ENCODE measurements at places on chromosomes 2 and 18. TPM values are rescaled to one million over a fixed set of nuclear protein-coding genes. Genes with fewer than 3 reads are reported as not detected.
A peak's percentile ranks its signal among the peaks of the same experiment; 100 is the strongest.

Gene PCBP1
- 227 TPM for polyA plus RNA-seq

Gene DSG4
- polyA plus RNA-seq: not detected

DNA sequence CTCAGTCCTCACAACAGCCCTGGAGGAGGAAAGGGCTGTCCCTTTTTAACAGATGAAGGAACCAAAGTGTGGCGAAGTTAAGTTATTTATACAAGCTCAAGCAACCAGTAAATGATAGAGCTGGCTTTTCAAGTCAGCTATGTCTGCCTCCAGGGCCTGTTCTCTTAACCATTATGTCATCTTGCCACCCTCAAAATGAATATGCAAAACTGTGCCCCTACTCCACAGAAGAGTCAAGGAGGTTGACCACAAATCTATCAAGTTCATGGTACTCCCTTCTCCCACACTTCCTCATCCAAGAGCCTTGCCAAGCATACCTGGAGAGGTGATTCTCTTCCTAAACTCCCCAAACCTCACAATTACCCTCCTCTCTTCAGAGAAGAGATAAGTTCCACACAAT lies 37.3 kb upstream of the CREB1 start:
- H3K4me1 ChIP-seq: no peaks in the 10 kb centered on the region
- DNase-seq: no peak
- no peaks in the 10 kb centered on the region for H3K27me3 ChIP-seq
- peak overlapping the region; percentile 61 for H3K27ac ChIP-seq

DNA sequence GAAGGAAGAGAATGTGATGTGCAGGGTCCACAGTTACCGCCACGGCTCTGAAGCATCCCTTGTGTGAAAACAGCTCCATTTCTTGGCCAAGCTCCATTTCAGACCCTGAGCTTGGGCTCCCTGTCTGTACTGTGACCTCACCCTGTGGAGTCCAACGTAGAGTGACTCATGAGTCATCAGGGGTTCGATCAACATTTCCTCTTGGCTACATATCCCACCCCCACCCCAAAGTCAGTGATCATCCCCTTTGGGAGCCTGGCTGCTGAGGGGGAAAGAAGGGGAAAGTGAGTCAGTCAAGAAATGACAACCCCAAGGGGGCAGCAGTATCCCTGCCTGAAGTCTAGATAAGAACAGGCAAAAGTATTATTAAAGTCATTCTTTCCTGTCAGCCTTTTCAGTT lies 62.2 kb downstream of the PAPOLG start:
- peaks cover 10% of the 10 kb centered on the region for H3K27me3 ChIP-seq
- no peaks in the 10 kb centered on the region for H3K36me3 ChIP-seq
- no peak overlapping the region for H3K27ac ChIP-seq
- DNase-seq: peak; percentile 22
- H3K4me1 ChIP-seq: no peaks in the 10 kb centered on the region

DNA sequence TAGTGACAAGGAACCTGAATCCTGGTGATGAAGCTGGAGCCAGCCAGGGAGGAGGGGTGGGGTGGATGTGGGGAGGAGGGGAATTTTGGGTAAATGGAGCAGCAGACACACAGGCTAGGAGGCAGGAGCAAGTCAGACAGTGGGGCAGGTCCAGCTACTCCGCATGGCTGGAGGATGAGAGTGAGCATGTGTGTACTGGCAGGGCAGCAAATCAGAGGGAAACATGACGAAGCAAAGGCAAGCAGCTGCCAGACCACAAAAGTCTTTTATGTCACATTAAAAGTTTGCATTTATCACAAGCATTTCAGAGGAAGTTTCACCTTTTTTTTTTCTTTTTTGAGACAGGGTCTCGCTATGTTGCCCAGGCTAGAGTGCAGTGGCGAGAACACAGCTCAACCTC lies 11.9 kb upstream of the KIDINS220 start:
- H3K27ac ChIP-seq: no peak overlapping the region
- no peaks in the 10 kb centered on the region for H3K27me3 ChIP-seq

Gene DSC3
- 0.08 TPM for polyA plus RNA-seq

DNA sequence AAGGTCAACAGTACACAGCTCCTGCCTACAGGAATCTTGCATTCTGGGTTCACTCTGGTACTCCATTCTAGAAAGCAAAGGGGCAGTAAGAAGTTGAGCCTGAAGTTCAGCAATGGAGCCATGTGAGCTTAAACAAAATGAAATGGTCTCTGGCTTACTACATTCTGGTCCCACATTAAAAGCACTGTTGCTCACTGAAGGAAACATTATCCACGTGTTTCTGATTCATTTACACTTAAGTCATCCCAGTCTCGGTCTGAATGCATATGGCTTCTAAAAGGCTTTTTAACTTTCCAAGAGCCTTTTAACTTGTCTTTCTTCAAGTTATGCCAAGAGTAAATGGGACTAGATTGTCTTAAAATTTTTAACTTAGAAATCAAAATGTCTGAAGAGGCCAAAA lies 177.8 kb downstream of the LNPK start:
- no peak overlapping the region for H3K4me3 ChIP-seq
- DNase-seq: no peak
- H3K27ac ChIP-seq: no peak overlapping the region

- no peaks in the 10 kb centered on the region for H3K36me3 ChIP-seq
- DNase-seq: no peak
- H3K4me3 ChIP-seq: no peak overlapping the region
- no peaks in the 10 kb centered on the region for H3K27me3 ChIP-seq
- no peaks in the 10 kb centered on the region for H3K4me1 ChIP-seq
- no peak overlapping the region for H3K27ac ChIP-seq
Measured at GRCh38 chr2:114752425-114752824, 310.0 kb downstream of the DPP10 start.

- no peak overlapping the region for H3K4me3 ChIP-seq
- H3K4me1 ChIP-seq: no peaks in the 10 kb centered on the region
- no peak overlapping the region for H3K27ac ChIP-seq
- no peaks in the 10 kb centered on the region for H3K36me3 ChIP-seq
Measured at GRCh38 chr2:10514743-10515142, 66.6 kb upstream of the ODC1 start.

GRCh38 chr2:11132036-11132671 lies 23.1 kb upstream of the SLC66A3 start:
- peaks cover 5% of the 10 kb centered on the region for H3K27me3 ChIP-seq
- H3K4me3 ChIP-seq: no peak overlapping the region
- peaks cover 16% of the 10 kb centered on the region for H3K4me1 ChIP-seq

DNA sequence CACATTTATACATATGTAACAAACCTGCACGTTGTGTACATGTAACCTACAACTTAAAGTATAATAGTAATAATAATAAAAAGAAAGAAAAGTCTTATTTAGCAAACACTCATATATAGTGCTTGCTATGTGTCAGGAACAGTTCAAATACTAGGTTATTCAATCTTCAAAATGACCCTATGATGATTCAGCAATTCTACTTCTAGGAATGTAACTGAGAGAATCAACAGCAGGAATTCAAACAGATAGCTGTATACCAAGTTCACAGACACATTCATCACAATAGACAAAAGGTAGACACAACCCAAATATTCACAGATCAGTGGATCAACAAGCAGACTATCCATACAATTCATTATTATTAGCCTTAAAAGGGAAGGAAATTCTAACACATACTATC lies 69.5 kb downstream of the MYO5B start:
- no peak overlapping the region for H3K27ac ChIP-seq
- H3K36me3 ChIP-seq: no peaks in the 10 kb centered on the region
- H3K4me1 ChIP-seq: no peaks in the 10 kb centered on the region
- H3K4me3 ChIP-seq: no peak overlapping the region
- no peak for DNase-seq

Gene DPP10
- not detected for polyA plus RNA-seq

Gene RPRM
- not detected for polyA plus RNA-seq

Gene CCDC141
- not detected for polyA plus RNA-seq

- DNase-seq: no peak
- peaks cover 6% of the 10 kb centered on the region for H3K36me3 ChIP-seq
- no peak overlapping the region for H3K27ac ChIP-seq
Measured at GRCh38 chr2:45533771-45534170, 77.3 kb downstream of the SRBD1 start.

DNA sequence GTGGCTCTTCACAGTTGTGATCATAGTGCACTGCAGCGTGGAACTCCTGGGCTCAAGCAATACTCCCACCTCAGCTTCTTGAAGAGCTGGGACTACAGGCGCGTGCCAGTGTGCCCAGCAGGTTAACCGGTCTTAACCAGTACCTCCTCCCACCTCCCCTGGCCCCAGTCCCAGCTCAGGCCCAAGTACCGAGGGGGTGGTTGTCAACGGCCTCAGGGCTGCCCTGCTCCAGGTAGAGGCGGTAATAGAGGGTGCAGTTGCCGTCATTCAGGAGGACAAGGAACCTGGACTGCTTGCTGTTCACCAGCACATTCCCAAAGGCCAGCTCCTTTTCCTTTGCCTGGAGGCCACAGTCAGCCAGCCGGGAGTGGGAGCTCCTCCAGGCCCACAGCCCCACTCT lies 19.7 kb downstream of the CFAP65 start:
- no peak overlapping the region for H3K4me3 ChIP-seq
- peaks cover 70% of the 10 kb centered on the region for H3K27me3 ChIP-seq
- no peaks in the 10 kb centered on the region for H3K36me3 ChIP-seq
- no peak for DNase-seq
- H3K27ac ChIP-seq: no peak overlapping the region

DNA sequence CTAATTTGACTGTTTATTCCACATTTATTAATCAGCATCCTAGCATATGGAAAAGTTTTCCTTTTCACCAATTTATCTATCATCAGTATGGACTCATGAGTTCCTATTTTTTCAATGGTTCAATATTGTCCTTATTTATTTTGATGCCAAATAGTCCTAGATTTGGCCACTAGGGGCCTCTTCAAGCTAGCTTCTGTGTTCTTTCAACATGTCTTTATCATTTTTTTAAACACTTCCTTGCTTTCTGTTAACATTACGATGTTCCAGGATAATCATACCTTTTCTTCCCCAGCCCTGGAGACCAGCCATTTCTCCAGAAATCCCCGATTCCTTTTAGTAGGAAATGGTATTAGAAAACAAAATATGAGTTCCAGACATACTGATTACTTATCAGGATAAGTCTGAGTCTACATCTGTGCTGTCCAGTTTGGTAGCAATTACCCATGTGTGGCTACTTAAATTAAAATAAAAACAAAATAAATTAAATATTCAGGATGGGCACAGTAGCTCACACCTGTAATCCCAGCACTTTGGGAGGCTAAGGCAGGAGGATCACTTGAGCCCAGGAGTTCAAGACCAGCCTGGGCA lies 70.6 kb downstream of the RPE start:
- no peaks in the 10 kb centered on the region for H3K36me3 ChIP-seq
- no peak overlapping the region for H3K27ac ChIP-seq
- H3K4me1 ChIP-seq: no peaks in the 10 kb centered on the region
- peak; percentile 16 for DNase-seq
- H3K4me3 ChIP-seq: no peak overlapping the region

GRCh38 chr2:20986024-20986939 lies 57.6 kb downstream of the APOB start:
- no peaks in the 10 kb centered on the region for H3K36me3 ChIP-seq
- peaks cover 22% of the 10 kb centered on the region for H3K27me3 ChIP-seq
- H3K27ac ChIP-seq: no peak overlapping the region
- H3K4me3 ChIP-seq: no peak overlapping the region
- DNase-seq: no peak

Gene CPO
- polyA plus RNA-seq: not detected

- H3K4me3 ChIP-seq: no peak overlapping the region
- no peaks in the 10 kb centered on the region for H3K27me3 ChIP-seq
- no peaks in the 10 kb centered on the region for H3K4me1 ChIP-seq
- DNase-seq: no peak
- no peak overlapping the region for H3K27ac ChIP-seq
Measured at GRCh38 chr2:164617466-164617865, 3.8 kb downstream of the GRB14 start.

Gene HK2
- polyA plus RNA-seq: 21.3 TPM

DNA sequence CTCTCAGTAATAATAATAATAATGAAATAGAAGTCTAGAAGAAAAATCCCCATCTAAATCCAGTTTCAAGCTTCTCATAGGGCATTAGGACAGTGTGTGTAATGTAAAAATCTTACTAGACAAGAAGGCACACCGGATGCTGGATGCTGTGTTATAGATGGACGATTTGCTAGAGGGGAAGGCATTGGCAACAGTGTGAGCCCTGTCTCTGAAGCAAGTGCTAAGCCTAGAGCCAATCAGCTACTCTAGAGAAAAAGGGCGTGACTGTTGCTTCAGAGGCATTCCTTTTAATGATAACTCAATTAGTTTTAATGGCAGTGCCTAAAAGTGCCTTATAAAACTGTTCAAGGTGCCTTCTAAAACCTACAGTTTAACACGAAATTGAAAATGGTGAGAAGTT lies 344.9 kb downstream of the TDRD15 start:
- H3K4me1 ChIP-seq: no peaks in the 10 kb centered on the region
- no peaks in the 10 kb centered on the region for H3K27me3 ChIP-seq
- no peaks in the 10 kb centered on the region for H3K36me3 ChIP-seq

GRCh38 chr2:68689553-68690537 lies 44.8 kb upstream of the ARHGAP25 start:
- no peak overlapping the region for H3K27ac ChIP-seq
- H3K4me1 ChIP-seq: peaks cover 2% of the 10 kb centered on the region
- H3K4me3 ChIP-seq: no peak overlapping the region
- DNase-seq: no peak

- no peak overlapping the region for H3K4me3 ChIP-seq
- H3K36me3 ChIP-seq: no peaks in the 10 kb centered on the region
- no peak for DNase-seq
- peaks cover 37% of the 10 kb centered on the region for H3K27me3 ChIP-seq
- H3K4me1 ChIP-seq: peaks cover 11% of the 10 kb centered on the region
Measured at GRCh38 chr18:46407486-46408166, 249.4 kb downstream of the LOXHD1 start.

- no peak for DNase-seq
- H3K27ac ChIP-seq: no peak overlapping the region
- H3K4me1 ChIP-seq: peaks cover 12% of the 10 kb centered on the region
- H3K27me3 ChIP-seq: peaks cover 16% of the 10 kb centered on the region
- H3K36me3 ChIP-seq: no peaks in the 10 kb centered on the region
Measured at GRCh38 chr2:38438133-38438882, 61.2 kb upstream of the ATL2 start.

- no peaks in the 10 kb centered on the region for H3K4me1 ChIP-seq
- H3K27ac ChIP-seq: no peak overlapping the region
- no peaks in the 10 kb centered on the region for H3K27me3 ChIP-seq
- DNase-seq: no peak
Measured at GRCh38 chr2:80007777-80008503, 296.6 kb downstream of the LRRTM1 start.

Gene CELF4
- 0.15 TPM for polyA plus RNA-seq

GRCh38 chr18:25974630-25975077 lies 115.8 kb downstream of the SS18 start:
- no peak overlapping the region for H3K4me3 ChIP-seq
- H3K27ac ChIP-seq: peak overlapping the region; percentile 6
- H3K27me3 ChIP-seq: no peaks in the 10 kb centered on the region
- H3K4me1 ChIP-seq: peaks cover 4% of the 10 kb centered on the region

Gene LRRC30
- polyA plus RNA-seq: not detected

DNA sequence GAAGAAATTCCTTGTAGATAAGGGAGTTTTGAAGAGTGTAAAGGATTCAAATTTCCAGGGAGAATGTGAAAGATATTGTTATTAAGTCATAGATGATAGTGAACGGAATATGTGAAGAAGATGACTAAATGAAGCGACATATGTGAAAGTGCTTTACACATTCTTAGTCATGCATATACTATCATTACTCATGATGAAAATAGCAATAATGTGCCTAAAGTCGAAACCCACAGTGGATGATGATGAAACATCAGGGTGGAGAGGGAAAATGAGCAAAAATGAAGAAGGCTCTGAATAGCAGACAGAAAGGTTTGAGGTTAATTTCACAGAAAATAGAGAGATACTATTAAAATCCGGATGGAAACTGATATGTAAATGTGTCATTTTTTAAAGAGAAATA lies 1237.1 kb downstream of the LRP1B start:
- DNase-seq: no peak
- H3K36me3 ChIP-seq: no peaks in the 10 kb centered on the region
- no peaks in the 10 kb centered on the region for H3K27me3 ChIP-seq

GRCh38 chr2:240125742-240126141 lies 10.4 kb downstream of the COPS9 start:
- H3K36me3 ChIP-seq: peaks cover 14% of the 10 kb centered on the region
- DNase-seq: no peak
- H3K27me3 ChIP-seq: no peaks in the 10 kb centered on the region
- H3K27ac ChIP-seq: no peak overlapping the region
